ENCODE measurements at places on chromosomes 7 and 10.

- DNase-seq = no peak
Observed at GRCh38 chr7:29099896-29100847, 46.2 kb downstream of the CPVL start.

DNA sequence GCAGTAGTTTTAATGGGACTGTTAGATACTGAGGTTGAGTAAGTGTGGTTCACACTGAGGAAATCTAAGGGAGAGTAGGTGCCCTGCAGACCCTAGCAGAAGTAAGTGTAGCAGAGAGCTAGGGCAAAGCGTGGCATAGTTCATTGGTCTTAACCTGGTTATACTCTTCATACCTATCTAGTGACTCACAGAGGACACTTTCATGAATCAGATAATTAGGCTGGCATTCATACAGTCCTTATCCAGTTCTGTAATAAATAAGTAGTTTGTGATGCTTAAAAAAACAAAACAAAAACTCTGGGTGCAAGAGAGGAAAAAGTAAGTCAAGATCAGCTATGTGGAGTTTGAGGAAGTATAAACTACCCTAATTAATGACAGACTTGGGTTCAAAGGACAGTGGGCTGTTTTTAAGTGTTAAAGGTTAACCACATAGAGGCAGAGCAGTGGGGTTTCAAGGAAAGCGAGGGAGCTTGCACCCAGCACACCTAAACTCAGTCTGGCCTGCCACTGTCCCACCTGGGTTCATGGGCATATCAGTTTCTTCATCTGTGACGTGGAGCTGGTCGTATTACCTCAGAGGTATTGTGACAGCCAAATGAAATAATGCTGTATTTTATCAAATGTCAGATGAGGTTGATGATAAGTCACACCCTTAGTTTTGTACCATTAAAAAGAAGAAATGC is 27.1 kb downstream of the LMTK2 start:
- DNase-seq = no peak

- no peak for DNase-seq
Observed at GRCh38 chr7:45924283-45924682, 3.2 kb upstream of the IGFBP3 start.

GRCh38 chr7:151542606-151543130 is 23.0 kb upstream of the RHEB start:
- DNase-seq = no peak

DNA sequence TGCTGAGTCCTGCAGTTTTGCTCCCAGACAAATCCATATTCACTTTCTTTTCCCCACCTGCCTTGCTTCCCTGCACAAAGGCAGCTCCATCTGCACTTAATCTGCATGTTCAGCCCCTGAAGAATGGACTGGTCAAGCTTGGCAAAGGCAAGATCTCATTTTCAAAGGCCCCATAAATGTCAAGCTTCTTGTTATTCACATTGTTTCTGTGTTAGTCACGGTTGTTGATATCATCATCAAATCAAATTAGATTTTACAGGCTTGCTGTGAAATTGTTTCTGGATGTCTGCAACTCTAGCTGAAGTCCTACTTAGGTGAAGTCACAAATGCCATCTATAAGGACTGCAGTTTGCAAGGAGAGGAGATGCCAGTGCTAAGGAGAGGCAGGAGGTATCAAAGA is 91.0 kb downstream of the GPAM start:
- no peak for DNase-seq

DNA sequence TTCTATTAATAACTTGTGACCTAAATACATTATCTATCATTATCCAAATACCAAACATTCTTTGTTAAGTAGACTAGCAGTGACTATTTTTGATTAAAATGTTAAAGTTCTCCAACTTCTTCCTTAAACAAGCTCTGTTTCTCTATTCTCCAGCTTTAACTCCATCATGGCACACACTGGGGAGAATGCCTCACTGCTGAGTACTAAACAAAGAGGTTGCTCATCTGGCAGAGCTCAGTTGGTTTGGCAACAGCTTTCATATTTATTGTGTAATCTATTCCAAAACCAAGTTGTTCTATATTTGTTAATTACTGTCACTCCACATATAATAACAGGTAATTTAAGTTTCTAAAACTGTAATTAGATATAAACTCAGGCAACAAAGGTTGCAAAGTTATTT is 89.6 kb downstream of the USP6NL start:
- no peak for DNase-seq

GRCh38 chr10:112525200-112525599 is 78.2 kb downstream of the VTI1A start:
- no peak for DNase-seq
